ENCODE measurements at places on chromosomes 5 and 9.

DNA sequence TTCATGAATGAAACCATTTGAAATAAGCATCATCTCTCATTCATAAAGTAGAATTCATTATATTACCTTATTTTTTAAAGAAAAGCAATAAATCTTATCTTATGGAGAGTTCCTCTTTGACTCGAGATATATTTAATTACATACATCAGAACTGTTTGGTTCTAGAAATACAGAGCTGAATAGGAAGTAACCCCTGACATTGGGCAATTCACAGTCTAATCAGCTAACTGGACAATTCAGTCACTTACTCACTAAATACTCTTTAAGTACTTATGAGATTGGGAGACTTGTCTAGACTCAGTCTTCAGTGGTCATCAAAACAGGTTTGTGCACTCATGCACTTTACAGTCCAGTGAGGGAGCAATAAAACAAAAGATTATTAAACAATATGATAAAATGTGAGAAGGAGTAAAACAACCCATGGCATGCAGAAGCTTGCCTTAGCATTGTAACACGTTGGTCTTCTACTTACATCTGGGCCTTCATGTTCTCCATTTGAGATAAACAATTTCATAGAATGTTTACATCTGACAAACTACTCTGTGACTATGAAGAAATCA, 11.5 kb upstream of the FBXO38 start:
- DNase-seq, result no peak

- DNase-seq, result no peak
Observed at GRCh38 chr5:92556747-92557146, 1024.3 kb downstream of the NR2F1-AS1 start.

- DNase-seq, result no peak
Observed at GRCh38 chr5:6902597-6902996, 189.4 kb downstream of the TENT4A start.

DNA sequence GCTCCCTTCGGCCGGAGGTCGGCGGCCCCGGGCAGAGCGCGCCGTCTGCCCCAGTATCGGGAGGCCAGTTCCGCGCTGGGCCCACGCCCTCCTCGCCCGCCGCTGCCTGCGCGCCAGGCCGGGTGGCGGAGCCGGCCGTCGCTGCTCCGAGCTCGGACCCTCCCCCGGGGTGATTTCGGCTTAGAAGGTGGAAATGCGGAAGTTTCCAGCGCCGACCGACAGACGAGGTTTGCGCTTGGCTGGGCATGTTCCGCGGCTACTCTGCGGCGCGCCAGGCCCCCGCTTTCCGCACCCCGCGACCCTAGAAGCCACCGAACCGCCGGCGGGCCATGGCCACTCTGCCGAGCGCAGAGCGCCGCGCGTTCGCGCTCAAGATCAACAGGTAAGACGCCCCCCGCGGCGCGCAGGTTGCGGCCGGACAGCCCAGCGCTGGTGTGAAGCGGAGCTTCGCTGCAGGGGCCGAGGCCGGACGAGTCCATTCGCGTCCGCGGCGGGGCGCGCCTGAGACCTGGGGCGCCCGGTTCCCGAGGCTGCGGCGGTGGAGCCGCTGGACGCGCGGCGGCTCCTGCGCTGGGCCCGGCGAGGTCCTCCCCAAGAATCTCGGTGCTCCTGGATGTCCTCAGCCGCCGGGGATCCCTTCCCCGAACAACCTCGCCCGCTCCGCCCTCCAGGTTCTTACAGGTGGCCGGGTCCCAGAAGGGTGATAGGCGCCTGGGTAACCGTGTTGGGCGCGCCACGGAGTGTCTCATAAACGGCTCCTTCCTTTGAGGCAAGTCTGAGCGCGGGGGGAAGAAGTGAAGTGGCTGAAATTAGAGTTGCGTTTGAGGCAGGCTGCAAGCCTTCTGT, at the start of gene DOCK8:
Gene DOCK8 (plus strand): TSS at position 218 of the 846 bp plus-strand sequence. CDS start 112 bp downstream, at position 330.
- peak; percentile 15 for DNase-seq

- DNase-seq, result peak; percentile 70
Observed at GRCh38 chr5:148474025-148474511, 90.3 kb downstream of the FBXO38 start.

DNA sequence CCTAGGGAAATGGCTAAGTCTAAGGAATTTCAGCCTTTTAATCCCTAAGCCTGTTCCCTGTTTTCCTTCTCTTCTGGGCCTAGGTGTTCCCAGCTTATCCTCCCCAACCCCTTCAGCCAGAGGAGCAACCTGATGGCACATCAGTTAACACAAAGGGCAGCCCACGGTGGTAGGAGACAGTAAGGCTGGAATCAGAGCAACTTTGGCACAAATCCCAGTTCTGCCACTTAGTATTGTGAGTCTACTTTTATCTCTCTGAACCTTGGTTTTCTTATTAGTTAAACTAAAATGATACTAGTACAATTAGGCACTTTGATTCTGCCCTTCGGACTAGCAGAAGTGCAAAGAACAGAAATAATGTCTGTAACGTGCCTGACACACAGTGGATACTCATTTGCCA, 246.8 kb downstream of the SAXO1 start:
- DNase-seq, result no peak

DNA sequence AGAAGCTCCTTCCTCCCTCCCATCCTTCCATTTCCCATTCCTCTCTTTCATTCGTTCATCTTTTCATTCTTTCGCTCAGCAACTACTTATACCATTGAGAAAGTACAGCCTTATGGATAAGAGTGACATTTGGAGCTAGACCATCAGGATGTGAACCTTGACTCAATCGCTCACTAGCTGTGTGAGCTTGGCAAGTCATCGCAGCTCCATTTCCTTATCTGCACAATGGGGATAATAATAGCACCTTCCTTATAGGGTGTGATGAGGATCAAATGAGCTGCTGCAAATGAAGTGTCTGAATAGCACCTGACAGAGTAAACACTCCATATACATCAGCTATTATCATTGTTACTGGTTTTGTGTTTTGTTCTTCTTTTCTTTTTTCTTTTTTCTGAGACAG, 28.1 kb upstream of the SYNPO start:
- DNase-seq, result no peak

DNA sequence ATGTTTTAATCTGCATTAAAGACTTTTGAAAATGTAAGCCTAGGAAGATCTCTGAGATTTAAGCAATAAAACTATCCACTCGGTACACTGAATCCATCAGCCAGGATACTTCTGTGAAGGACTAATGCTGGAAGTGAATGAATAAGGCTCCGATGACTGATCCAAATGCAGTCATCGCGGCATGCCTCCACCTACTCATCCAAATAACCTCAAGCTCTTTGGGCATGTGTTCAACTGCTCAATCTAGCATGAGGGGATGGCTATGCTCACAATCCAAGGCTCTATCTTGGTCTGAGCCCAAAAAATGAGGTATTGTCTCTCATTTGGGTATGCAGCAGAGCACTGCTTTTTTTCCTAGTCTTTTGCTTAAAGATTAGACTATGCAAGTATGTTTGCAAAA, 19.2 kb downstream of the MARCHF3 start:
- DNase-seq, result peak; percentile 93

- no peak for DNase-seq
Observed at GRCh38 chr9:105332471-105332870, 88.0 kb downstream of the SLC44A1 start.

GRCh38 chr9:19049917-19050636, 850 bp downstream of the RRAGA start:
- DNase-seq, result peak; percentile 24

GRCh38 chr9:37559125-37559524, 17.1 kb downstream of the FBXO10 start:
- no peak for DNase-seq

- DNase-seq, result peak; percentile 98
Observed at GRCh38 chr5:176639981-176640380, 7.3 kb upstream of the TSPAN17 start.

DNA sequence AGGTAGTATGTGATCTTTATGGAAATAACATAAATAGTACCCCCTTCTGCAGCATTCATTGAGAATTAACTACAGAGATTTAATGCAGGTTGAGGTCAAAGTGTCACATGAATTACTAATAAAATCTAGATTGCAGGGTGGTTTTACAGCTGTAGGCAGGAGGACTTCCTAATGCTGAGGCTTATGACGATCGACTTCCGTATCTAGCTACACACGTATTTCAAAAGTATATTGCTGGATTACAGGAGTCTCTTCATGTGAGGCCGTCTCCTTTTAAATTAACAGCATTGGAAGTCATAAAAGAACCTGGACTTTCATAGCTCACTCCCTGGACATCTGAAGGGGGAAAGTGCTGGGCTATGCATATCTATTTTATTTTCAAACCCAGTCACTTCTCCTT, 180.9 kb downstream of the OSTF1 start:
- DNase-seq, result no peak

Measured in MG63 (cell line).